ENCODE measurements at places on chromosomes 6 and 20.
A peak's percentile ranks its signal among the peaks of the same experiment; 100 is the strongest.

- no peak for DNase-seq
Observed at GRCh38 chr6:79158856-79159516, 75.5 kb downstream of the HMGN3 start.

DNA sequence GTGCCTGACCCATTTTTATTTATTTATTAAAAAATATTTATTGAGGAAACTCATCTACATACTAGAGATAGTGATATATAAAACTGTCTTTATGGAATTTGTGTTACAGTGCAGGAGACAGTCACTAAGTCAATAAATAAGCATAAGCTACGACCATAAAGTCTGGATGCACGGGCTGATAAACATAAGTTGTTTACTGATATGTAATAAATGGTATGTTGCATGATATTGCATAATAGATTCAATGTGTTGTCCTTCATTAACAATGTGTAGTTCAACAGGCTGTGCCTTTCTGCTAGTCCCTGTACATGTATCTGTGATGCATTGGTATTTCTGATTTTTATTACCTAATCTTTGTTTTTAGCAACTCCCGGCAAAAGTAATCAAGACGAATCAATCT is 311.2 kb downstream of the ARHGAP18 start:
- no peak for DNase-seq

DNA sequence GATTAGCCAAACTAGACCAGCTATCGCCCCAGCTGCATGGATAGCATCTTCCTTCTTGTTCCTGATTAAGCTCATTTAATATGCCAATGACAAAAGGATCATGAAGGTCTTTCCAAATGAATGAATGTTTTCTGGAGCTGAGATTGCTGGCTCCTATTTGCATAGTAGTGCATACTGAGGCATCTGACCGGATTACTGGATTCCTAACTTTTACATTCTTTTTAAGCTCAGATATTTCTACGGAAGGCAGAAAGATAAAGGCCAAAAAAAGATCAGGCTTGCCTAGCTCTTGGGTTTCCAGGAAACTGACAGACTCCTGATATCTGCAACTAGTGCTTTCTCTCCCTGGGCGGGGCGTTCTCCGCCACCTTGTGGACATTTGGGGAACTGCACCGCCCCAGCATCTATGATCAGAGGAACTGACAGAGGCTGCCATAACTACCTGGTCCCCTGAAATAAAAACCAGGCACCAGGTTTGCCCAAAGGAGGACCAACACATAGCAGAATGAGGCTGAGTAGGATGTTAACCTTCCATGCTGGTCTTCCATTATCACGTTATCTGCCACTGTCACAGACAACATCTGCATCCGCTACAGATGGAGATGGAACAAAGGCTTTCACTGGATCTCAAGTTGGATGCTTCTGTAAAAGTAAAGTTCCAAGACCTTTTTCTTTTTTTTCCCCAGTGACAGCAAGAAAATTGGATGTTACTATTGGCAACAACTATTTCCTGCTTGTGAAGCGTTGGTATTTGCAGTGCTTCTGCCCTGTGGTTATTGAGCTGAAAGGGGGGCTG is 33.2 kb downstream of the NT5E start:
- peak; percentile 58 for DNase-seq

DNA sequence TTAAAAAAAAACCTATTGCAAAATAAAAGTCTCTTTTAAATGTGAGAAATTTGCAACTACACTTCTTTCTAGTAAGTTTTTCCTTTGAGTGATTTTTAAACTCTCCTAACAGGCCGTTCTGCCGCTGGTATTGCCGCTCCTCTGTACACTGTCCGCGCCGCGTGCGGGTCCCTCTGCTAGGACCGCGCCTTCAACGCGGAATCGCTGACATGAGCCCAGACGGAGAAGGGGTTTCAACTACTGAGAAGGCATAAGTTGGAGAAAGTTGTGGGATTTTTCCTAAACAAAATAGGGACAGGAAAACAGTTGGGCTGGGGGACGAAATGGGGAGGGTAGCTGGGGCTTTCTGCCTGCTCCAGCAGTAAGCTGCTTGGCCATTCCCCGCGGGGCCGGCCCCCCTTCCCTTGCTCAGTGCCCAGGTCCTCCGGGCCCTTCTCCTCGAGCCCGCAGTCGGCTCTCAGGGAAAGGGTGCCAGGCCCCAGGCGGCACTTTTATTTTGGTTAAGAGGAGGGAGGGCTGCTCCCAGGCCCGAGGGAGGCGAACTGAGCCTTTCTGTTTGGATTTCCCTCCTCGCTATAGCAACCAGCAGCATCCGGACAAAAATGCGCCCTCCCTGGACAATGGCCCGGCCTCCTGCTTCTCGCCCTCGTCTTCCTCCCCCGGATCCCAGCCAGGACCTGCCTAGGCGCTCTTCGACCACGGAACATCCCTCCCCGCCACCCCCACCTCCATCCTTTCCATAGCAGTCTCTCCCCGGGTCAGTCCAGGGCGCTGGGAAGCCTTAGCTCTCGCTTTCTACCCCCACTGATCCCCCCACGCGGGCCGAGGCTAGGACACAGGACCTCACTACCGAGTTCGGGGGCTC is 6.8 kb upstream of the POU3F2 start:
- DNase-seq, result no peak

GRCh38 chr6:1053586-1053985 is 258.3 kb upstream of the FOXQ1 start:
- DNase-seq, result no peak

- no peak for DNase-seq
Observed at GRCh38 chr20:51163996-51164600, 141.2 kb upstream of the KCNG1 start.

DNA sequence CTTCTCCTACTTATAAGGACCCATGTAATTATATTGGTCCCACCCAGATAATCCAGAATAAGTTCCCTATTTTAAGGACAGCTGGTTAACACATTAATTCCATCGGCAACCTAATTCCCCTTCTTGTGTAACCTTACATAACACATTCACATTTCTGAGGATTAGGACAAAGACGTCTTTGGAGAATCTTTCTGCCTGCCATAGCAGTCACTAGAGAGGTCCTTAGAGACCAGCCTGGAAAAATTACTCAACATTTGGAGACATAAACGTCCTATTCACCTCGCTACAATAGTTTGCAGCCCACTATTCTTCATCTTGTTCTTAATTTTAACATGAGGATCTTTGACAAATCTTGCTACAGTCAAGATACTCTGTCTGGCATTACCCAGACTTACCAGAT is 100.1 kb downstream of the MAFB start:
- no peak for DNase-seq

Data from WERI-Rb-1 (cell line).